GM03348 (cell line): ENCODE measurements at places on chromosomes 1 and 21.
A peak's percentile ranks its signal among the peaks of the same experiment; 100 is the strongest.

DNA sequence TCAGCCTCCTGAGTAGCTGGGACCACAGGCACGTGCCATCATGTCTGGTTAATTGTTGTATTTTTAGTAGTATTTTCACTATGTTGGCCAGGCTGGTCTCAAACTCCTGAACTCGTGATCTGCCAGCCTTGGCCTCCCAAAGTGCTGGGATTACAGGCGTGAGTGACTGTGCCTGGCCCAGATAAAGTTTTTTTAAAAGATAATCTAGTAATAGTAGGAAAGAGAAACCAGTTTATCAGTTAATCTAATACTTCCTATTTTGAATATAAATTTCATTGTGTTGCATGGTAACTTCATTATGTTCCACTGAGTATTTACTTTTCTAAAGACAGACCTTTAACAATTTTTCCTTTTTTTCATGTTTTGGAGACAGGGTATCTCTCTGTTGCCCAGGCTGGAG is 10.0 kb downstream of the RABGAP1L start:
- no peak for DNase-seq

- DNase-seq: peak; percentile 64
Measured at GRCh38 chr1:119582801-119583200, 65.3 kb downstream of the ZNF697 start.

DNA sequence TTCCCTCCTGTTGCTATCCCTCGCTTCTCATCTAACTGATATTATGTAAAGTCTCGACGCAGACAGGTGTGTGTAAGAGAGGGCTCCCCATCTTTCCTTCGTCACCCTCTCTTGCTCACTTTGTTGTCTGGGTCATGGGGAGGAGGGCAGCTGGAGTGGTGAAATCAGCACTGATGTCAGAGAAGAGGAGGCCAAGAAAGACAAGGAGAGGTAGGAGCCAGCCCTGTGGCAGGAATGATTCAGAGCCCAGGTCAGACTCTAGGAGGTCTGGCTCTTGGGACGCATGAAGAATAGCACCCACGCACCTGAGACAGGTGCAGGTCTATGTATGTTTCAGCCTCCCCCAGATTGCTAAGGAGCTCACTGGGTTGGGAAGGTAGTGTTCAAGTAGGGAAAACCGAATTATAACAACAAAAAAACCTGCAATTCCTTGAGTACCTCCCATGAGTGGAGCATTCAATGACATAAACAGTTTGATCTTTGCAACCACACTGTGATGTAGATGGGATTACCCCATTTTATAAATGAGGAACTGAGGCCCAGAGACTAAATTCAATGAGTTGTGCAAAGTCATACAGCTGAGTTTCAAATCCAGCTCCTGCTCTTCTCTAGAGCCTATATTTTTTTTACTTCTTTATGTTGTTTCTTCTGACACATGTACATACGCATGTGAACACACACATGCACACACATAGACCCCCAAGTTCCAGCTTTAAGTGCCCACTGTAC is 10.4 kb downstream of the NUAK2 start:
- no peak for DNase-seq

DNA sequence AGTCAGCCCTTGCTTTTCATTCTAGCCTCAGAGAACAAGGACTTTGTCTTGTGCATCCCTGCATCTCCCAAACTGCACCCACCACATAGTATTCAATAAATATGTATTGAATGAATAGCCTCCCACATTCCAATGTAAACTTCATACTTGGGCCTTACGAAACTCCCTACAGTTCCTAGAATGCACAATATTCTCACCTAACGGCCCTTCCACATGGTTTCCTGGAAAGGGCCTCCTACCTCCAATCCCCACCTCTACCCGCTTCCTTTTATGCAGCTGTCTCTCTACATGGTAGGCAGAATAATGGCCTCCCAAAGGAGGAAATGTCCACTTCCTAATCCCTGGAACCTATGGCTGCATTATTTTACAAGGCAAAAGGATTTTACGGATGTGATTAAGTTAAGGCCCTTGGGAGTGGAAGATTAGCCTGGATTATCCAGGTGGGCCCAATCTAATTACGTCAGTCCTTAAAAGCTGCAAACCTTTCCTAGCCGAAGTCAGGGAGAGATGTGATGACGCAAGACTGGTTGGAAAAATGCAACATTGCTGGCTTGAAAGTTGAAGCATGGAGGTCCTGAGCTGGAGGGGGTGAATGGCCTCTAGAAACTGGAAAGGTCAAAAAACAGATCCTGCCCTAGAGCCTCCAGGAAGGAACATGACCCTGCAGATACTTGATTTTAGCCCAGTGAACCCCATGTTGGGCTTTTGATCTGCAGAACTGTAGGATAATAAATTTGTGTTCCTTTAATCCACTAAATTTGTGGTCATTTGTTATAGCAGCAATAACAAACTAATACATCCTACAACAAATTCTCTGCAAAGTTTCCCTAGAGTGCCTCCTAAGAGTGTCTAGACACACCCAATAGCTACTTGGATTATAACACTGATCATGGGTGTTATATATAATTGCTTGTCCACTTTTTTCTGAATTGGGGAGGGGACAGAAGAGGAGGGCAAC is 5.2 kb upstream of the PIK3C2B start:
- no peak for DNase-seq

DNA sequence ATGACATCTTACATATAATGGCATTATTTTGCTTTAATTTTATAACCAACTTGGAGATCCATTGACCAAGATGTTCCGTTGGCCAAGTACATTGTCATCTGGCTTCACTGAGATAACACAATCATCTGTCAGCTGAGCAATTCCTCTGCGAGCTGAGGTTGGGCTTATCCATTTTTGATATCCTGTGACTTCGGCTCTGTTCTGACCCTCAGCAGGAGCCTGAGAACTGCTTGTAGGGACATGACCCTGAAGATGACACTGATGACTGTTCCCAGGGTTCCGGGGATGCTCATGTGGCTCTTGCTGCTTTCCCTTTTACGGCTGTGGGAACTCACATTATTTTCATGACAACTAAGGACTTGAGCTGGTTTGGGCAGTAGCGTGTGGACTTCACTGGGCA is 51.2 kb downstream of the TLR5 start:
- no peak for DNase-seq

GRCh38 chr1:14479865-14480264 is 118.6 kb upstream of the KAZN start:
- peak; percentile 7 for DNase-seq

- peak; percentile 68 for DNase-seq
Measured at GRCh38 chr1:180586671-180587155, 27.9 kb downstream of the OVAAL start.

DNA sequence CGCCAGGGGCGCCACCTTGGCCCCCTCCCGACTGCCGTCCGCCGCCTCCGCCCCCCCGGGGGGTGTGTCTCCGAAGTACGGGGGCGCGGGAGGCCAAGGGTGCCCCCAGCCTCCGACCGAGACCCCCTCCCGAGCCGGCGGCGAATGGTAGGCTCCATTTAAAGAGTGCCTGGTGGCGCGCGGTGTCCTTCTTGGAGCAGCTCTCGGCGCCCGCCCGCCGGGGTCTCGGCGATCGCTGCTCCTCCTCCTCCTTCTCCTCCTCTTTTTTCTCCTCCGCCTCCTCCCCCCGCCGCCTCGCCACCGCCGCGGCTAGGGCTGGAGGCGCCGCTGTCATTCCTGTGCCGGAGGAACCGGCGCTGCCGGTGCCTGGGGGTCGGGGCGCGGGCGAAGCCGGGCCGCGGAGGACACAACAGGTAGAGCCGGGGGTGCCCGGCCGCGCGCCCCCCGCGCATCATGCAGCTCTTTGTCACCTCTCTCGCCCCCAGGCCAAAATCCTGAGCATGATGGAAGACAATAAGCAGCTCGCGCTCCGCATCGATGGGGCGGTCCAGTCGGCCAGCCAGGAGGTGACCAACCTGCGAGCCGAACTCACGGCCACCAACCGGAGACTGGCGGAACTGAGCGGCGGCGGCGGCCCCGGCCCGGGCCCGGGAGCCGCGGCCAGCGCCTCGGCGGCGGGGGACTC is at the start of gene KAZN:
Gene KAZN (plus strand): TSS at position 188 of the 685 bp plus-strand sequence.
- peak; percentile 38 for DNase-seq

GRCh38 chr1:186310307-186310706 is 64.7 kb downstream of the TPR start:
- no peak for DNase-seq

DNA sequence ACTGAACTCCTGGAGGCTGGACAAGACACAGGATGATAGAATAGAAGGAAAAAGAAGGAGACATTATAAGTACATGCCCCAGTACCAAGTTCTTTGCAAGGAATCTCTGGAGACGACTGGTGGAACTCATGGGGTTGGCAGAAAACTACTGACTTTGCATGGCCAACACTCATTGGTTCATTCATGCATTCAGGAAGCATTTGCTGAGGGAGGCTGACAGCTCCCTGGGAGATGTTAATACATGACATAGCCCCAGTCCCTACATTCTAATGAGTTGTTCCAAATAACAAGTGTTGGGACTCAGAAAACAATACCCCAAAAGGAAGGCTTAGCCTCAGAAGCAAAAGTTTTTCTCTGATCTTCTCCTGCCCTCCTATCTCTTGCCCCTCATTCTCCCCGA is 172.8 kb upstream of the IRF2BP2 start:
- DNase-seq: no peak

DNA sequence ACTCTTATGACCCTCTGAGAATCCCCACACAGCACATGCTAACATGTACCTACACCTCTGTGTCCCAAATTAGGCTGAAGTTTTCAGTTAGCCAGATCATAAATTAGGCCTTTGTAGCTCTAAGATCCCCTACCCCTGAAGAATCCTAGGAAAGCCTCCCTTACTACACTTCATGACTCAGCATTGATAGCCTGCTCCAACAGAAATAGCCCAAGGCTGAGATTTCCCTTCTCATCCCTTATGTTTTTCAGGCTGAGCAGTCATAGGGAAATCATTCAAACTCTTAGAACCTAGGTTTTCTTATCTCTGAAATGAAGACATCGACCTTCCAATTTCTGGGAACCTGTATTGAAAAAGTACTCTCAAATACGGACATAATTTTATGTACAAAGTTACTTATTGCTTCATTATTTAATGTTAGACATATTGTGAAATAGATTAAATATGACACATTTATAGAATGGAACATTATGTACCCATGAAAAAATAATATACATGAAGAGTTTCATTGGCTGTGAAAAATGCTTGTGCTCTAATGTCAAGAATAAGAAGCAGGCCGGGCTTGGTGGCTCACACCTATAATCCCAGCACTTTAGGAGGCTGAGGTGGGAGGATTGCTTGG is 122.4 kb upstream of the UBE2U start:
- DNase-seq: peak; percentile 18
